ENCODE measurements at places on chromosomes 16 and 17.

DNA sequence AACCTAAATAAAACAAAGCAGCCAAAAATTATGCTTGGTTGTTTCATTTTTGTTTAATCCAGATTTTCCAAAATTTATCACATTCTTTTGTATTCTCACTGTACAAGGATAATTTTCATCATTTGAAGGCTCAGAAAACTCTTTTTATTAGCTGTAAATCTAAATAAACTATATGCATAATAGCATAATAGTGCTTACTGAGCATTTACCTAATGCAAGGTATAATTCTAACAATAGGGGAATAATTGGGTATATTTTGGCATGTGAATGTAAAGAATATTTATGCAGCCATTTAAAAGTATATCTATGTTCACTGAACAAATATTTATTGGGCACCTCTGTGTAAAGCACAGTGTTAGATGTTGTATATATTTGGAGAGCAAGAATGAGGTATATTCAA, 17.0 kb downstream of the PALB2 start:
- no peak for DNase-seq

DNA sequence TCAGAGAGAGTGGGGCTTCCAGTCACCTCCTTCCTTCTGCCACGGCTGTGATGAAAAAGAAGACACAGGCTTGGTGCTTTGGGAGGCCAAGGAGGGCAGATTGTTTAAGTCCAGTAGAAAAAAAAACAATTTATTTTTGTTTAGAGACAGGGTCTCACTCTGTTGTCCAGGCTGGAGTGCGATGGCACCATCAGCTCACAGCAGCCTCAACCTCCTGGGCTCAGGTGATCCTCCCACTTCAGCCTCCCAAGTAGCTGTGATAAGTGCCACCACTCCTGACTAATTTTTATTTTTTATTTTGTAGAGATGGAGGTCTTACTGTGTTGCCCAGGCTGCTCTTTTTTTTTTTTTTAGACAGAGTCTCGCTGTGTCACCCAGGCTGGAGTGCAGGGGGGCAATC, 2.7 kb upstream of the MVD start:
- DNase-seq: no peak

- DNase-seq: no peak
Measured at GRCh38 chr16:1518626-1519135, 14.8 kb upstream of the TMEM204 start.

DNA sequence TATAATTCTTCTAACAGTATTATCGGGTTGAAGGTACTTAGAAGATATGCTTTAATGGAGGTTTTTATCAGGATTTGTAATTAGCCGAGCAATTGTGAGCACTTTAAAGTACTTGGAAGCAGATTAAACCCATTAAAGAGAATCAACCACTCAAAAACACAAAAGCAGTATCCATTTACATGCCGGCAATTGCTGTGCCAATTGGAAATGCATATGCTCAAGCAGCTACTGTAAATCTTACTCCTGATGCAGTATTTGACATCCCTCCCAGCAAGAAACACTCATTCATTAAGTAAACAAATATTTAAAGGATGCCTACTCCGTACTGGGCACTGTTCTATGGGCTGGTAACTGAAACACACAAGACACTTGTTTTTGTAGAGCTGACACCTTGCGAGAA, 11.4 kb upstream of the CCL1 start:
- DNase-seq: no peak

DNA sequence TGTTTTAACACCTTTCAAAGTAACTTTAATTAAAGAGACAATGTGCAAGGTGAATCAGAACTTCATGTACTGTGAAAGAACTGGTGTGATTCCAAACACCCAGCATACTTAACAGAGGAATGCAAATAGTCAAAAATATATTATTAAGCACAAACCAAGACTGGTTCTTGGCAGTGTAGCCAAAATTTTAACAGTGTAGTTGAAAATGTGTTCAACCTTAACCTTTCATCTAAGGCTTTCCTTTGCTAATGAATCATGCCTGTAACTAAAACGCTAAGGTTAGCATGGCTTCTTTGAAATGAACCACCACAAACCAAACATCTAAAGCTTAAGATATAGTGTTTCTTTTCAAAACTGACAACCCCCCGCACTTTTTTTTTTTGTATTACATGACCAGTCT, 146.3 kb upstream of the AXIN2 start:
- no peak for DNase-seq

GRCh38 chr17:40450175-40450574, 6.9 kb downstream of the IGFBP4 start:
- DNase-seq: no peak

- no peak for DNase-seq
Measured at GRCh38 chr17:36183001-36183971, 6.8 kb upstream of the TBC1D3B start.

DNA sequence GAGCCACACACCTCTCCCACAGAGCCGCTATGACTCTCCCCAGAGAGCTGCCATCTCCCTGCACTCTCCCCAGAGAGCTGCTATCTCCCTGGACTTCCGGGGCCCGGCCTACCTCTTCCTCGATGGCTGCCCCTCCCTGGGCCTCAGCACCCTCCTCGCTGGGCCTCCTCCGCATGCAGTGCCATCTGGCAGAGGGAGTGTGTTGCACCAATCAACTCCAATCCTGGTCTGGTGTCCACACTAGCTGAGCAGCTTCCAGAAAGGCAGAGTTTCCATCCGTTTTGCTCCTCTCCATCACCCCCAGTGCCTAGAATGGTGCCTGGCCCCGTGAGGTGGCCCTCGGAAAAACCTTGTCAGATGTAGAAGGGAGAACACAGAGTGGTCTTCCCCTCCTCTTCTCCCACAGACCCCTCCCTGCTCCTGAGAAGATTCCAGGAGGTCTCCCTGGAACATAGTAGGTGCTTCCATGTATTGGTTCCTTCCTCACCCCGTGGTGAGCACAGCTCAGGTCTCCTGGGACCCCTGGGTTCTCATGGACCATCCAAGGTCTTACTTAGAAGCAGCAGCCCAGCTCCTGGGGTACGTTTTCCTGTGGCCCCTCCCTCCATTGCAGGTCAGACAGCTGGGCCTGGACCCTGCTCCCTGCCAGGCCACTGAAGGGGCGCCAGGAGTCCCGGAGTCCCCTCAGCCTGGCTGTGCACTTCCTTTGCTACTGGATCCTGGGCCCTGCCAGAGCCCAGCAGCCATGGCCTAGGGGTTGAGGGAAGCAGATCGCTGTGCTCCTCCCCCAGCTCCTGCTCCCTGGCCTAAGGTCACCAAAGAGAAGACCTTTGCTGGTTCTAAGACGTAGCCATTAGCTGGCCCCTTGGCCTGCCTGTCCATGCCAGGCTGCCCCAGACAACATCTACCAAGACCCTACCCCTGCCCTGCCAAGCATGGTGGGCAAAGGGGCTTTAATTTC, 233.8 kb upstream of the GSE1 start:
- no peak for DNase-seq
